ENCODE measurements at places on chromosomes 1 and 21. TPM values are rescaled to one million over a fixed set of nuclear protein-coding genes. Genes with fewer than 3 reads are reported as not detected.

SGIP1 gene
- 7.0 TPM for total RNA-seq

CD34 gene
- 49.9 TPM for total RNA-seq

ASAP3 gene
- total RNA-seq: 30.5 TPM

DNA sequence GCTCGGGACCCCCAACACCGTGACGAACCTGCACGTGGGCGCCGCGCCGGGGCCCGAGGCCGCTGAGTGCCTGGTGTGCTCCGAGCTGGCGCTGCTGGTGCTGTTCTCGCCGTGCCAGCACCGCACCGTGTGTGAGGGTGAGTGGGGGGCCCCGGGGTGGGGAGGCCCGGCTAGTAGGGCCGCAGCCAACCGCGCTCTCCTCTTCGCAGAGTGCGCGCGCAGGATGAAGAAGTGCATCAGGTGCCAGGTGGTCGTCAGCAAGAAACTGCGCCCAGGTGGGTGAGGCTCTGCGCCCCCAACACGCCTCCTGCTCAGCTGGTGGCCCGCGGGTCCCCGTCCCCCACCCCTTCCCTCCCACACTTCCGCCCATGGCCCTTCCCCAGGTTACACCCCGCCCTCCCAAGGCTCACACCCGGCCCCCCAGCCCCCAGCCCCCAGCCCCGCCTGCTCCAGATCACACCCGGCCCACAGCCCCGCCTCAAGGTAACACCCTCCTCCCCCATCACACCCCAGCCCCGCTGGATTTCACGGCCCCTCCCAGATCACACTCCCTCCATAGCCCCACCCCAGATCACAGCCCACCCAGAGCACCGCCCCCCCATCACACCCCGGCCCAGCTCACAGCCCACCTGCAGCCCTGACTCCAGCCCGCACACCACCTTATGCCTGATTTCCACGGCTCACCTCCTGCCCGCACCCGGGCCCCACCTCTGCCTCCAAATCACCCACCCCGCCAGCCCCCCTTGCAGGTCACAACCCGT is 2.4 kb upstream of the MMP23B start:
- peak; percentile 75 for DNase-seq

GRCh38 chr1:234874291-234875288 is 254.0 kb downstream of the TOMM20 start:
- peak; percentile 72 for DNase-seq

- no peak for DNase-seq
These were observed 88.0 kb downstream of the SIK1 start for GRCh38 chr21:43338951-43339350.

DNA sequence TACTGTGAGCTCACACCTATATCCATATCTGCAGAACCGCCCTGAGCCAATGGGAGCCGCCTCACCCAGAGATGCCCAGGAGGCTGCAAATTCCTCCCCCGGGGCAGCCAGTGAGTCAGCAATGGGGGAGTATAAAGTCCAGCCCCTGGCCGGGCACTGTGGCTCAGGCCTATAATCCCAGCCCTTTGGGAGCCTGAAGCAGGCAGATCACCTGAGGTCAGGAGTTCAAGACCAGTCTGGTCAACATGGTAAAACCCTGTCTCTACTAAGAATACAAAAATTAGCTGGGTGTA is 5.0 kb upstream of the CLCNKB start:
- no peak for DNase-seq

DNA sequence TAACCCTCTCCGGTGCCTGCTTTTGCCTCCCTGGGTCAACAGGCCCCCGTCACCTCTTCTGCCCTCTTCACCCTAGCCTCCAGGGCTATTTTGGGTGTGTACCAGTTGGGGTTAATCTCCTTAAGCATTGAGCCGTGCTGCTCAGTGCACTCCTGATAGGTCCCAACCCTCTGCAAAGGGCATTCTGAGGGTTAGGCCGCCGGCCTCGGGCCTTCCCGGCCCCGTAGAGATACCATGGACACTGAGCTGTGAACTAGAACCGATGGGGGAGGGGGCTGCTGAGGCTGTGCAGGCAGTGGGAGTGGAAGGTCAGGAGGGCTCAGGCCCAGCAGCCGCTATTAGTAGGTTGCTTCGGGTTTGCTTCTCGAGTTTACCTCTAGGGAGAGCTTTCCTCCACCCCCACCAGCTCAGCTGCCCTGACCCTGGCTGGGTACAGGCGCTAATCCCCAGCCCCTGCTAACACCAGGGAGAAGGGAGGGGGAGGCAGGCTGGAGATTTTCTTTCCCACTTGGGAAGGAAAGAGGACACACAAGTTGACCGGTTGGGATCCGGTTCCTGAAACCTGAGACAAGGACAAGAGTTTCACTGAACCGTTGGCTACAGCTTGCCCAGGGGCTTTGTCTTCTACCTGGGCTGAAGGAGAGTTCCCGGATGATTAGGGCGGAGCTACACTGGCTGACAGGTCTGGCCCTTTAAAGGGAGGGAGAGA is 4.8 kb downstream of the LMOD1 start:
- no peak for DNase-seq

GRCh38 chr1:83543222-83543973 is 455.5 kb downstream of the TTLL7 start:
- no peak for DNase-seq

DNA sequence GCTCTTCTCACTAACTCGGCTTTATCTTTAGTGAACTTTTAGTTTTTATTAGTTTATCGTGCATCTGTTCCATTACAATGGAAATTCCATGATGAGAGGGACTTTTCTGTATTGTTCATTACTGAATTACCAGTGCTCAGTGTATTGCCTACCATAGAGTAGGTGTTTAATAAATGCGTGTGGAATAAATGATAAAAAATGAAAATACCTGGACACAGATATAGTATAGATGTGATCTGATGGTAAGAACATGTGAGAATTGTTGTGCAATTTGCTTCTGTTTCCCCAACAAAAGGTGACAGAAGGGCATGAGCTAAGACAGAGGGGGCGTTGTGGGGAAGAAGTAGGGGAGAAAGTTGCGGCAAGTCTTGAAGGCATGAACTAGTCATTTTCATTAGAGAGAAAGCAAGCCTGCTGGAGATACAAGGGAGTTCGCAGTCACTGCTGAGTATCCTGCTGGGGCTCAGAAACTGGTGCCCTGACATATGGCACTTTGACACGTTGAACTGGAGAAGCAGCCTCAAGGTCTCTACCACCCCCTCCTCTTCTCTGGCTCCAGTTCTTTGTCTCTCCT is 5.6 kb upstream of the COG2 start:
- no peak for DNase-seq

GRCh38 chr1:115976921-115977498 is 697 bp downstream of the SLC22A15 start:
- DNase-seq: no peak

- peak; percentile 80 for DNase-seq
These were observed 1.0 kb downstream of the GALNT2 start for GRCh38 chr1:230067871-230068620.

DNA sequence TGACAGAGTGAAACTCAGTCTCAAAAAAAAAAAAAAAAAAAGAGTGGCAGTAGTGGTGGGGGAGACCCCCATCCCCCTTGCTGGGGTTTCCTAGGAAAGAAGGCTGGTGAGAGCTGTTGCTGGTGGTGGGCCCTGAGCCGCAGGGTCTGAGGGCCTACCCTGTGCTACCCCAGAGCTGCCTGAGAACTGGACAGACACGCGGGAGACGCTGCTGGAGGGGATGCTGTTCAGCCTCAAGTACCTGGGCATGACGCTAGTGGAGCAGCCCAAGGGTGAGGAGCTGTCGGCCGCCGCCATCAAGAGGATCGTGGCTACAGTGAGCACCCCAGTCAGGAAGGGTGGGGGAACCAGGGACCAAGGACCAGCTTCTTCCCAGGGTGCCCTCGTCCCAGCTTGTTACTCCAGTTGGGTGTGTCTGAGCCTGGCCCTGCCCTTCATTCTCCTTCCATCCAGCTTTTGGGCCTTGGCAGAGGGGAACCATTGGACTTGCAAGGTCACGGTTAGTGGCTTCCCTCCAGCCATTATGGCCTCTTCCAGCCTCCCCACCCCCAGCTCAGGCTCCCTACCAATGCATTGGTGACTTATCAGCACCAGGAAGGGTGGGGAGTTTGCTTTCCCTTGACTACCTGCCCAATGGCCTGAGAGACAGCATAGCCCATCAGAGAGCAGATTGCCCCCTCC is 10.5 kb downstream of the LDLRAP1 start:
- DNase-seq: no peak

DNA sequence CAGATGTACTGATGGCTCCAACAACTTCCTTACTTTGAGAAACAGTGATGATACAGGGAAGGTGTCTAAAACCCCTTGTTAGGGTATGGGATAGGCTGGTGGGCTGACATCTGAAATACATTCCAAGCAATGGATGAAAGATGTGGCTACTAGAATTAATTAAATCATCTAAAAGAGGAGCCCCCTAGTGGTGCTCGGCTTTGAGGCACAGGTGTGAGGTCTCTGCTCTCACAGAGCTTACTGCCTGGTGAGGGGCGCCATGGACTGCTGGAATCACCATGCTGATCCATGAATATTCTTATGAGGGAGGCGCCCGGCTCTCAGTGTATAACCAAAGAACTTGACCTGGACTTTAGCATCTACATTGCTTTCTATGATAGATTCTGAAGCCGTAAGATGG is 48.5 kb downstream of the GNG4 start:
- DNase-seq: no peak

DNA sequence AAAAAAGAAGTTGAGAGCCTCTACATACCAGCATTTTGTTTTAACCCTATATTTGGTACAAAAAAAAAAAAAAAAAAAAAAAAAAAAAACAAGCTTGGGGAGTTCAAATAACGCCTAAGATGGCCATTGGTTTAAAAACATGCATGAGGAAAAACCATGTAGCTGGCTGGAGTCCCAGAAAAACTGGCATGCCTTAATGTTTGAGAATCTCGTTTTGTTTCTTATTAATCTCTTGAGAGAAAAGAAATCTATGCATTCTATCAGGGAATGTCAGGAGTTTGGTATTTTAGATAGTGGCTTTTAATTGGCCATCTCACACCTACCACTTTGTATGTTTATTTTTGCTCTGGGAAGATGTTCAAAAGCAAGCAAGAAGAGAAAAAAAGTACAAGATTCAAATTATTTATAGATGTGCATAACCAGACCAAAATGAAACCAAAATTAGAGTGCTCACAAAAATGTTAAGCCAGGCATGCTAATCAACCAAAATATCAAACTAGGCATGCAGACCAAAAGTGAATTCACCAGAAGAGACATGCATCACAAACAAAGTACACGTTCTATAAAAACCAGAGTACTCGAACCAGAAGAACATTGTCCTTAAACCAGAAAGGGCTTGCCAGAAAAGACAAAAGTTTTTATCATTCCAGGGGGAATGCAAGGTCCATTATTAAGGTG is 156.6 kb downstream of the AK5 start:
- DNase-seq: no peak

DNA sequence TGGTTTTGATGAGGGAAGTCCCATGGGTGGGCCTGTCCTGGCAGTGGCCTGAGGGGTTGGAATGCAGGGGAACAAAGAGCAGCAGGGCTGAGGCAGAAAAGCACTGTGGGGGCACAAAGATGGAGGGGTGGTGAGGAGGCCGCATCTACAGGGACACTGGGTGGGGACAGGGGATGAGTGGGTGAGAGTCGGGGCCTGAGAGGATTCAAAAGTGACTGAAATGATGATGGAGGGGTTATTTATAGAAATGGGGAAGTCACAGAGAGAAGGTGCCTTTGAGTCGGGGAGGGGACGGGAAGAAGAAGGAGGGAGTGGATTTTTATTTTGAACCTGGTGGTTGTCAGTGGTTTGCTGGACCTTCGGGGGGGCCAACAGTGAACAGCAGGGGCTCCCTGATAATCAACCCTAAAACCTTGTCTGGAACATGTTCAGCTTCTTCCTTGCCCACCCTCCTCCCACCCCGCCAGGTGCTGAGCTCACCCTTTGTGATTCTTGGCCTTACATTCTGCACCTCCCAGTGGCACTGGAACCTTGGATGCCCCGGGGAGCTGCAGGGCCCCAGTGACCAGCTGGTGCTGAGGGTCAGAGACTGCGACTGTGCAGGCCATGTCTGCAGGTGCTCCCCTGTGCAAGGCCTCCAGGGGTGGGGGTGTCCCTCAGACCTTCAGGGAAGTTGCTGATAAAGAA is 42.9 kb downstream of the IER5 start:
- DNase-seq: no peak

DNA sequence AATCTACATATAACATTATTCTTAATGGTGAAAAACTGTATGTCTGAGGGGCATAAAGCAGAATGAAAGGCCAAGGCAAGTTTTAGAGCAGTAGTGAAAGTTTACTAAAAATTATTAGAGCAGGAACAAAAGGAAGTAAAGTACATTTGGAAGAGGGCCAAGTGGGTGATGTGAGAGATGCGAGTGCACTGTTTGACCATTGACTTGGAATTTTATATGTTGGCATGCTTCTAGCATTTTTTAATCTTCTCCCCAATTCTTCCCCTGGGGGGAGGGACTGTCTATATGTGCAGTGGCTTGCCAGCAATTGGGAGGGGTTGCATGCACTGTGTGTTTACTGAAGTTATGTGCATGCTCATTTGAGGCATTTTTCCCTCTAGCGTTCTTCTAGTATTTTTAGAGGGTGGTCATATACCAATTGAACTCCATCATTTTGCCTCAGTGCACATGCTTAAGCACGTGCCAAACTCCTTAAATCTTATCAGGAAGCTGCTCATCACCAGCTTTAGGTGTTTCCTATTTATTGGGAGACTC is 36.1 kb upstream of the SLC5A9 start:
- DNase-seq: no peak

DNA sequence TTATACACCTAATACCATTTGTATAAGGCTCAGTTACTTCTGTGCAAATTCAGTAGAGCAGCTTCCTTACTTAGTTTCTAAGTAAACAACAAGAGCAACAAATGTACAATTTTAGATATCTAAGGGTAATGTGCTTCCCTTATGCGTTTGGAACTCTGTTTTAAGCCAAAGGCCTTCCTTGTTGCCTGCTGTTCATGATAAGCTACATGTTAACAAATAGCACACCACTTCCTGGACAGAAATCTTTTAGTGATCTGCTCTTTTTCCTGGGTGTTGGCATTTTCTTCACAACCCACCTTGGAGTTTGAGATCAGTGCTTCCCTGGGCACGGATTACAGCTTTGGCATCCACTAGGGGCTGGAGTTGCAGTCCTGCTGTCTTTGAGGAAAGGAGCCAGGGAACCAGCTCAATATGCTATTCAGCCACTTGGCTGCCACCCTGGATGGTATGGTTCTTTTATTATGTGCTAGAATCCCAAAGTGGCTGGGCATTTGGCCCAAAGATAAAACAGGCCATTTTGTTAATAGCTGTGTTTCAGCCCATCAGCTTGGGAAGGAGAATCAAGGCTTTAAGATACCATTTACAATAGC is 55.6 kb upstream of the ADAR start:
- DNase-seq: no peak
